CD4-positive, alpha-beta T cell (primary cell): ENCODE measurements at places on chromosomes 13 and 19. TPM values are rescaled to one million over a fixed set of nuclear protein-coding genes. Genes with fewer than 3 reads are reported as not detected.
A peak's percentile ranks its signal among the peaks of the same experiment; 100 is the strongest.

Gene SHISA7
- total RNA-seq: not detected

Gene ZNF626
- total RNA-seq: 6.7 TPM

Gene CADM4
- 0.36 TPM for total RNA-seq

Gene CCNA1
- not detected for total RNA-seq

DNA sequence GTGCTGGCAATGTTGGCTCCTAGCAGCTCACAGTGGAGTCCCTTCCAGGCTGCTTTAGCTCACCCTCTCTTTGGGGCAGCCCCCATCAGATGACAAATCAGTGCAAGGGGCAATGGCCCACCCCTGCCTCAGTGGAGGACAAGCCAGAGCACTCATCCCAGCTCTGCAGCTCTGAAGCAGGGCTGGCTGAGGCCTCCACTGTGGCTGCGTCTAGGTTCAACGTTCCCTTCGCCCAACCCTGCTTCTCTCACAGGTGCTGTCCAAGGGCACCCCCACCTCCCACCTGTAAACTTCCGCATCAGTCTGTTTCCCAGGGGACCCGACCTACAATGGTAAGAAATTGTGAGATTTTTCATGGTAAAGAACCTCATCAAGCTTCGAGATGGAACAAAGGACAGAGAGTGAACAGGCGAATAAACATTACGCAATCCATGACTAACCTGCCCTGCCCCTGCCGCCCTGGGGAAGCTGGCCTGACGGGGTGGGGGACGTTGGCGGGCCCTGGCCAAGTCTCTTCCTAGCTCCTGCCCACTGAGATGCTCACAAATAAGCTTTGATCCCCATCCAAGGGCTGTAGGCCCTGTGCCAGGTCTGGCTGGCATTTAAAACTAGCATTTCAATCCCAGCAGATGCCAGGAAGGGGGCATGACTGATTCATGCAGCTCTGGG lies 40.5 kb downstream of the DZIP1 start:
- no peak for DNase-seq

DNA sequence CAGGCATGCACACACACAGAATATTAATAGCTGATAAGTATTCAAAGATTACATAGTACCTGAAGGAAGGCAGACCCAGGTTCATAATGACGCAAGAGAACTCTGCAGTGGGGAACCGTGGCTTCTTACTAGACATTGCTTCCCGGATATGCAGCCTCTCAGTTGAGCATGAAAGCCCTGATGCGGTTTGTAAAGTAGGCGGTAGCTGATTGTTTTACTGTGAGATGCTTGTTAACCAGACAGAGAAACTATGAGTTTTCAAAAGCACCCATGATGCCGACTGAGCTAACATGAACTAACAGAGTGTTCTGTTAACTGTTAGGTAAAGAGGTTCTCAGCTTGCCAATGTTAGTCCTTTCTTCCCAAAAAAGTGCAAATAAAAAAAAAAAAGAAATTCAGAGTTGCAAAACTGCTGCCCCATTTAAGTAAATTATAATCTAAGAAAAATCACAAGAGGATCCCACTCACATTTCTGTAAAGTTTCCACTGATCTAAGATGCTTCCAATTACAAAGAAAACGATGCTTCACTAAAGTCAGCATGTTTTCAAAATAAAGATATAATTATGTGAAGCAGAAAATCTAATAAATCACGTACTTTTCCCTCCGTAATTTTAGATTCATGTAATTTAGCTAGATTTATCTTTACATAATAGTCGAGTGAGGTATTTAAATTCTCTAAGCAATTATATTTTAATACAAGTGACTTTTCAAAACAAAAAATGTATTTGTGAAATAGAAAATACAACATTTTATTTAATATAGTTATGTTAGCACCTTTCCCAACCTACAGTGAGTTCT lies 2.2 kb downstream of the FLT1 start:
- peak; percentile 71 for DNase-seq

- DNase-seq: no peak
Observed at GRCh38 chr13:30299786-30300185, 7.6 kb downstream of the KATNAL1 start.

DNA sequence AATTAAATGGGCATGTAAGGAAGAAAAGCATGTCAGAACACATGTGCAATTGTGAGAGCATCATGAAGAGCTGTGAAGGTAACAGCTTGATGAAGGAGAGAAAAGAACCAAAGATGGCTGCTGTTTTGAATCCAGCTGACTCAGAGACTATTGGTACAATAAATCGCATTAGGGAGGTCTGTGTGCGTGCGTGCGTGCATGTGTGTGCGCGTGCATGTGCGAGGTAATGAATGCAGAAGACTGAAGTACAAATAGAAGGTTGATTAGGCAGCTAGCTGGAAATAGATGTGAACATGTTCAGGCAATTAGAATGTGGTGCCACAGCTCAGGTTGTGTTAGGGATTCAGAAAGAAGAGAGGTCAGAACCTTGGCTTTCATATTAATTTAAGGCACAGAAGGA lies 440.5 kb downstream of the OXGR1 start:
- DNase-seq: no peak

- DNase-seq: no peak
Observed at GRCh38 chr19:37980419-37981170, 73.6 kb downstream of the SIPA1L3 start.

GRCh38 chr13:33728271-33729037 lies 89.5 kb upstream of the RFC3 start:
- DNase-seq: no peak
